RCC 7860 (cell line): ENCODE measurements at places on chromosomes 1 and 21.

- DNase-seq, result no peak
Observed at GRCh38 chr1:184283999-184284398, 102.8 kb upstream of the C1orf21 start.

GRCh38 chr1:66292944-66293343 is 241.0 kb upstream of the SGIP1 start:
- no peak for DNase-seq

DNA sequence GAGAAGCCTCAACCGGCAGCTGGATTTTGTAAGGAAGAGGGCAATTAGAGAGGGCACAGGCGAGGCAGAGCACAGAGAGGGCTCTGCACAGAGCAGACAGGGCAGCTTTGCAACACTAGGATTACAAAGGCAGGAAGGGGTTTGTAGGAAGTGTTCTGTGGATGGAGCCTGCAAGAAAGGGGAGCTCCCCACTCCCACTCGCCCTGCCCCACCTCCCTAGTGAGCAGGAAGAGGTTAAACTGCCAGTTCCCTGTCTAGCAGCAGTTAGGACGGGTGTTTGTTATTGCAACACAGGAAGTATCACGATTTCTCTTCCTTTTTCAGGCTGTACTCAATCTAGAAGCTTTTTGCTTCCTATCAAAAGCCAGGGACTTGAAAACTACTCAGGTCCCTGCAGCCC is 63.3 kb upstream of the LRRC8D start:
- DNase-seq, result no peak

DNA sequence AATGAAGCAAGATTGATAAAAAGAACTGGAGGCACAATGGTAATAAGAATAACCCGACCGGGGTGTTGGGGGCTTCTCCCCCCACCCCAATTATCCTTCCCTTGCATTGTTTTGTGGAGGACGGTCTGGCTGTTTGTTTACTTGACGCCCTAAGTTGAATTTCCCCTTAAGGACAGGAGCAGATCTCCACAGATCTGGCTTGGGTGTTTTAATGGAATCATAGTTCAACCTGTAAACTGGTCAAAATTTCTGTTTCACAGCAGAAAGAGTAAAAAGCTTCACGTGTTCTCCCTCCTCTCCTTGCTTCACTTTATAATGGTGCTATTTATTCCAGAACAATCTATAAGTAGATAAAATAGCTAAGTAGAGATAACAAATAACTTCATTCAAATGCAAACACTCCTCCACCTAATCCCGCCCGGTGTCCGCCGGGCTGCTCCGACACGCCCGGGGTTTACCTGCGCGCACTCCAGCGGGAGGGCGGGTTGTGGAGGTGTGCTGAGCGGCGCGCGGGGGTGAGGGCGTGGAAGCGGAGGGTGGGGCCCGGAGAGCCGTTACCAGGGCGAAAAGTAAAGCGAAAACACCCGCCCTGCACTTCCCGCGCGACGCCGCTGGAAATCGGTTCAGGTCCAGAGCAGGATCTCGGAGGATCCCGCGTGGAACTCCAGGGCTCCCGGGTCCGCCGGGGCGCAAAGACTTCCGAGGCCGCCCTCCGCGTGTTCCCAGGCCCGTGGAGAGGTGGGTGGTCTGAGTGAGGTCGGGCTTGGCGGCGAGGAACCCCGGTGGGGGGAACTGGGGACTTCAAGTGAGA is 2.0 kb upstream of the ATF3 start:
- DNase-seq, result no peak

DNA sequence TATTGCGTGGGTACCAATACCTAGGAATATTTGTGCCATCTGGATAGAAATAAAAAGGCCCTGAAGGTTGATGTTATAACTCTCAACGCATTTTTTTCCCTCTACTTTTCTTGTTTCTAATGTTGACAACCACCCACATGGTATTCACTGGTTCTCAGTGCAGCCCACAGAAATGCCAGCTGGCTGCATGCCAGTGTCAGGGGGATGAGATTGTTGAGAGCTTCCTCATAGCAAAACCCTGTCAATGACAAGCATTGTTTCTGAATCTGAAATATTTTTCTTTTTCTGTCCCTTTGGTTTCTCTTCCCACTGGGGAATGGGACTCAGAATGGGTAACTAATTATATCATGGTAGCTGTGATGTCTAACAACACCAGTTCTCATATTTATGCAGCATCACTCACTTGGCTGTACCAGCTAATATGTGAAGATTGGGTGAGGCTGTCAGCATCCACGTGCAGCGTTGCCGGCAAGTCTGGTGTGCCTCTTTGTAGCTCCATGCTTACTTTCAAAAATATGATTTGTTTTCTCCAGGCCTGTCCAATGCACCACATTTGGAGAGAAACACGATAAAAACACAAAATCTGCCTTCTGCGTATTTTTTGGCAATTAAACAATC is 284.6 kb downstream of the PTBP2 start:
- peak; percentile 54 for DNase-seq

DNA sequence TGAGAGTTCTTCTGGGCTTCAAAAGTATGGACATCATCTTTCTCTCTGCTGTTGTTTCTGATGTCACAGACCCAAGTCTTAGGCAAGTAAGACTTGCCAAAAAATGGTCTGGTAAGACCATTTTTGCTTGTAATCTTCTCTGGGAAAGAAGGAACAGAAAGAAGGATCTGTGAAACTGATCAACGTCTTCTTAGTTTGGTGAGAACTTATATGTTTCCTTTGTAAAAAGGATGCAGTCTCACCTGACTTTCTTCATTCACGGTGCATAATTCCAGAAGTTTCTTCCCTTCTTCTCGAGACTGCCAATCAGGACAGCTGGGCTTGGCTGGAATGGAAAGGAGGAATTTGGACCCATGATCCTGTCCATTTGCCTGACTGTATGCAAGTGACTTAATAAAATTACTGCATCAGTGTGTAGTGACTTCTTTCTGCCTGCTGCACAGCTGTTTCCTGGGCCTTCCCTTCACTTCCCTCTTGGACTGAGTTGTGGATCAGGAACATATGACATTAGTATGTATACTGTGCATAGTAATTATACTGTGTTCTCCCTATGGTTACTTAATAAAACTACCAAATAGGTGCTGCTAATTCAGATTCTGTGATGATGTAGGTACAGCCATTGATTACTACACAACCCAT is 7.6 kb upstream of the DENND1B start:
- DNase-seq, result no peak

GRCh38 chr21:30838536-30838935 is 9.0 kb upstream of the KRTAP7-1 start:
- no peak for DNase-seq

DNA sequence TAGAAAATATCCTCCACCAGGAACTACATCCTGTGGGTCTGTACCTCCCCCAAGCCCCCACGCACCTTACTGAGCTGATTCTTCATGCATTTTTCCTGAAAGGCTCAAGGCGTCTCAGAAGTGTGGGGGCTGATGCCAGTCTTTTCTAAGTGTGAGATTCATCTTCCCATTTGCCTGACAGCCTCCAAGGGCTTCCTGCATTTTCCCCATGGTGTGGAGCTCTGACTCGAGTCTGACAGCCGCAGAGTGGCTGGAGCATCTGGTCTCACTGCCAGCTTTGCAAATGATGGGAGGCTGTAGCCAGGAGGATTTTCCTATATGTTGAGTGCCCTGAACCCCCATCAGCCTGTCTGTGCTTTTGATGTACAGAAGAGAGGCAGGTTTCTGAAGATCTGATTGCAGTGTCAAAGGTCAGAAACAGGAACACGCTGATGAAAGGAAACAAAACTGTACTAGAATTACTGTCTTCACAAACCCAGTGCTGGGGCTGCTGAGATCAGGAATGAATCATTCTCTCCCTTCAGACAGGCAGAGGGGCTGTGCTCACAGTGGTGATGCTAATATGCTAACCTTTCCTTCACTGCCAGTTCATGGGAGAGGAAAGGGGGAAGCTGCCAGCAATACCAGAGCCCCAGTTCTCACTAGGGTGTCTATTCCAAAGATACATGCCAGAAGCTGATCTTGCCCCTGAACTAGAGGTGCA is 201.5 kb upstream of the C1orf174 start:
- DNase-seq, result no peak

GRCh38 chr1:26582053-26582835 is 52.7 kb downstream of the RPS6KA1 start:
- peak; percentile 56 for DNase-seq

GRCh38 chr1:93468662-93469061 is 20.7 kb downstream of the FNBP1L start:
- no peak for DNase-seq

GRCh38 chr1:29506678-29507225 is 270.4 kb downstream of the PTPRU start:
- no peak for DNase-seq

- peak; percentile 44 for DNase-seq
Observed at GRCh38 chr1:167663002-167663772, 33.2 kb downstream of the RCSD1 start.

- peak; percentile 11 for DNase-seq
Observed at GRCh38 chr1:82225421-82226185, 424.9 kb downstream of the ADGRL2 start.

DNA sequence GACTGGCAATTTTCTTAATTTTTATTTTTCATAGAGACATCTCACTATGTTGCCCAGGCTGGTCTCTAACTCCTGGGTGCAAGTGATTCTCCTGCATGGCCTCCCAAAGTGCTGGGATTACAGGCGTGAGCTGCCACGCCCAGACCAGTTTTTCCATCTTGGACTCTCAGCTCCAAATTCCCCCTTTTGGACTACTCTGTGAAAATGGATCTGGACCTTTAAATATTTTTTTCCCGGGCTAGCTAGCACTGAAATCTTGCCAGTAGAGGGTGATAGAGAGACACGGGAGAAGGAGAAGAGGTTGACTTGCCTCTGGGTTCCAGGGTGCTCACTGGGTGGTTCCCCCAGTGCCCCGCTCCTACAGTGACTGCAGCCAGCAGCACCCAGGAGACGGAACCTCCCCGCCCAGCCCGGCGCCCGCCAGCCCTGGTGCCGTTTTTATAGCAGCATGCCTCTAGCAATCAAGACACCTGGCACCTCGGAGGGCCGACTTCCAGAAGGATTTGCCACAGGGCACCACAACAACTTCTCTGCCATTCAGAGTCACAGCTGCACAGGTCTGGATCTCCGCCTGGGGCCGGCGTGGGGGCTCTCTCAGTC is 34.7 kb upstream of the SCCPDH start:
- DNase-seq, result peak; percentile 57

- no peak for DNase-seq
Observed at GRCh38 chr1:74005533-74005932, 192.4 kb downstream of the LRRIQ3 start.

DNA sequence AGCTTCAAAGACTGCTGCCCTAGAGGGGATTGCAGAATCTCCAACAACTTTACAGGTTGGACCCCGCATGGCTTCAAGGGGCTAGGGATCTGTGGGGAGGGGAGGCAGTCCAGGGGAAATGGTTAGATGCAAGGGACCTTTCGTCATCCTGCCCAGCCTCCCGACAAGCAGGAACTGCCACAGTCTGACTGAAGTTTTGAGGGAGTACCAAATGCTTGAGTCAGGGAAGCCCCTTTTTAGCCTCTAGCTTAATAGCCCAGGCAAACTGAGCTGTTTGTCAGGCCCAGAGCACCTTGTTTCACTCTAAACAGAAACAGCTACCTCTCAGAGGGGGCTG is 1.1 kb downstream of the TOR3A start:
- no peak for DNase-seq

- no peak for DNase-seq
Observed at GRCh38 chr1:76218888-76219287, 144.3 kb downstream of the ST6GALNAC3 start.

- no peak for DNase-seq
Observed at GRCh38 chr1:41427916-41428737, 56.4 kb downstream of the EDN2 start.

DNA sequence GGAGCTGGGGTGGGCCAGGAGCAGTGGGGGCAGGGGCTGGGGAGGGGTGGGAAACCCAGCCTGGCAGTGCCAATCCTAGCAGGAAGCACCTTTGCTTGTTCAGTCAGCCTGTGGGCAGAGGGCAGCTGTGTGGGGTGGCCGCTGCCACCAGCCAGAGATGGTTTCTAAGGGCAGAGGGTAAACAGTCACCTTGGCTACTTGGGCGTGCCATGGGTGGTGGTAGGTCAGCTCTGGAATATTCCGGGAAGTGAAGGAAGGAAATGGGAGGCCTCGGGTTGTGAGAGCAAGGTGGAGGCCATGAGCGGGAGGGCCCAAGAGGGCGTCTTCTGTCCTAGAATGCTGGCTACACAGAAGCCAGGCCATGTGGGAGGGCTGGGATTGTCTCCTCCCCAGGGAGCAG is 20.7 kb upstream of the WNT4 start:
- no peak for DNase-seq

- DNase-seq, result no peak
Observed at GRCh38 chr1:221723848-221724236, 18.0 kb downstream of the DUSP10 start.

DNA sequence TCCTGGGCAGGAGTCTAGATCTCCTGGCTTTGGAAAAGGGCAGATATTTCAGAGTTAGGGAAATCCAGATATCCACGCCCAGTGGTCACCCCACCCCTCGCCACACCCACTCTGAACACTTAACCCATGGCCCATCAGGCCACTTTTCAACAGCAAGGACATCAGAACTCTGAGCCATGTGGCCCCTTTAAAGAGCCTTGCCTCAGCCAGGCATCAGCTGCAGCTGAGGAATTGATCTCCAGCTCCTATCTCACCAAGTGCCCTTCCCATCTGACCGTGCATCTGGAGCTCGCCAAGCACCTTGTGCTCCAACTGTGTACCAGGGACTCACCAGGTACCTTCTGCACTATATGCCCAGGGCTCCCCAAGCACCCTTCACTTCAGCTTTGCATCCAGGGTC is 20.2 kb upstream of the SH2D2A start:
- DNase-seq, result no peak

GRCh38 chr1:11461531-11462137 is 17.3 kb upstream of the DISP3 start:
- DNase-seq, result no peak

DNA sequence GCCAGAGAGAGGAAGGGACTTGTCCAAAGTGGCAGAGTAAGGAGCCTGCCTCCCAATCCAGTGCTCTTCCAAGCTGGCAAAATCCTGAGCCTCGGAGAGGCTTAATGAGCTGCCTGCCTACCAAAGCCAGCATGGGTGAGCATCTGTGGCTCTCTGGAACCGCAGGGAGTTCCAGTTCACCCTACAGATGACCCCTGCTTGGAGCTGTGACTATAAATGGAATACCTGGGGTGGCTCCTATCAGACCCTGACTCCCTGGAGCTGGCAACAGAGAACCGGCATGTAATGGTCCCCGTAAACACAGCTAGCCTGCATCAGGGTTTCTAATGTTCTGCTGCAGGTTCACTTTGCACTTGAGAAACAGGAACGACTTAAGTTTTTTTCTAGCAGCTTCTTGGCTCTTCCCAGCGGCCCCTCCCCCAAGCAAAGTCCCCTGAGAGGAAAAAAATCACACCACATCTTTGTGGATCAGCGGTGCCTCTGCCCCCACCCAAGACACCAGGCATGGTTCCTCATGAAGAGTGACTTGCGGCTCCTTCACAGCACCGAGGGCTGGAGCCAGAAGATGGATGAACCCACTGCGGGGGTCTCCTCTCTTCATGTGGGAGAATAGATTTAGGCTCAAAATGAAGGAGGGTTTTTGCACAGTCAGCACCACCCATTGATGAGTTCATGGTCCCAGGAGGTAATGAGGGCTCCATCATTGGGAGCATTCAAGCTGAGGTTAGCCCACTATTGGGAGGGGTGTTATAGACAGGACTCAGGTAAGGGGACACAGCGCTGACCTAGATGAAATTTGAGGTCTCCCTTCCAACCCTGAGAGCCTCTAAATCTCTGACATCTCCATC is 79.0 kb downstream of the SYT2 start:
- no peak for DNase-seq

GRCh38 chr21:45769294-45769693 is 125.8 kb downstream of the PCBP3 start:
- no peak for DNase-seq

GRCh38 chr1:4655674-4656532 is 1.5 kb downstream of the AJAP1 start:
- peak; percentile 18 for DNase-seq
